ENCODE measurements at places on chromosomes 3 and 15. TPM values are rescaled to one million over a fixed set of nuclear protein-coding genes. Genes with fewer than 3 reads are reported as not detected.

- peak; percentile 71 for DNase-seq
Observed at GRCh38 chr15:98322581-98322980, 325.8 kb upstream of the IGF1R start.

GRCh38 chr3:149909923-149910322 lies 60.8 kb downstream of the PFN2 start:
- DNase-seq, result no peak

GRCh38 chr3:71129611-71130431 lies 453.7 kb downstream of the FOXP1 start:
- no peak for DNase-seq

DNA sequence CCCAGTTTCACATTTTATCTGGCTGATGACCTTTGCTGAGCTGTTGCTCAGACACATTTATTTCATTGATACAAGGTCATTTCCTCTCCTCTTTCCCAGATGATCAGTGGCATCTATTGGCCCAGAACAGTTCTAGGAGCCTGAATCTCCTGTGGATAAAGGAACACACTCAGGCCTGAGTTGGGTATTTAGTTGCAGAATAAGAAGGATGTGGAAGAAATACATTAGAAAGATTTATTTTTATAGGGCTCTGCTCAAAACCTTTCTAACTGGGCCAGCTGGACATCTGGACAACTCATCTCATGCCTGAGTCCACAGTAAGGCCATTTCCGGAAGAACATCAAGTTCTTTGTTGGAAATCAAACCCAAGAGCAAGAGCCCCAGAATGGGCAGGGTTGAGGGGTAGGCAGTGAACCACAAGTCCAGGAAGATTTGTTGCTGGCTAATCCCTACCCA lies 19.7 kb upstream of the MFGE8 start:
- no peak for DNase-seq

- no peak for DNase-seq
Observed at GRCh38 chr3:157285966-157286365, 126.0 kb upstream of the CCNL1 start.

The MEIS2 gene
- 9.1 TPM for total RNA-seq

The SAXO2 gene
- 2.2 TPM for total RNA-seq

The CLDN18 gene
- not detected for total RNA-seq
